IMR-90 (cell line): ENCODE measurements at places on chromosomes 7 and 10. TPM values are rescaled to one million over a fixed set of nuclear protein-coding genes. Genes with fewer than 3 reads are reported as not detected.

DNA sequence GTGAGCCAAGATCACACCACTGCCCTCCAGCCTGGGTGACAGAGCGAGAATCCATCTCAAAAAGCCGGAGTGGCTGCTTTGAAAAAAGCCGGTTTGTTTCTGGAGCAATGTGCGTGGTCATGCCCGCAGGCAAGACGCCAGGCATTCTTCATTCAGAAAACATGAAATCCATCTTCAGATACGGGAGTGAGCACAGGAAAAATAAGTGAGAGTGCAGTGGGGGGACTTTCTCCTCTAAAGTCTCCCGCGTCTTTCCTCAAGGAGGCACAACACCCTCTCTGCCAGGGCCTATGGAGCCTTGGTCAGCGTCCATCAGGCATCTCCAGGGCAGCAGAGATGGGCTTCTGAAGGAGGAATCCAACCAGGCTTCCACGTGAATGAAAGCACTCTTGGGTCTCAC is 62.3 kb upstream of the DGKI start:
- peak; percentile 31 for DNase-seq

DNA sequence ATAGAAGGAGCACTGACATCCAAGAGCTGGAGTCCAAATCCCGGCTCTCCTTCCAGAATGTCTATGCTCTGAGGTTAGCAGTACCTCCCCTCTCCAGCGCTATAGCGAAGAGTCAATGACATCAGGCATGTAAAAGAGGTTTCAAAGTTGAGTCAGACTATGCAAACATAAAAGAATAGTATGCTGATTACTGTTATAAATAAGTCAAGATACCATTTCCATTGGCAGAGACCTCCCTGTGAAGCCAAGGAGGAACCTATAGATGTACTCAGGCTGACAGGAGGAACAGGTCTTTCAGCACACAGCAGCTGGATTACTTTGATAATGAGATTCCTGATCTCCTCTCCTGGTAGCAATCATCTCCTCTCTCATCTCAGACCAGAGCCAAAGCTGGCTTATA is 103.9 kb upstream of the EFCAB10 start:
- peak; percentile 59 for DNase-seq

GRCh38 chr7:7188091-7188490 is 5.7 kb downstream of the C1GALT1 start:
- DNase-seq: no peak

DNA sequence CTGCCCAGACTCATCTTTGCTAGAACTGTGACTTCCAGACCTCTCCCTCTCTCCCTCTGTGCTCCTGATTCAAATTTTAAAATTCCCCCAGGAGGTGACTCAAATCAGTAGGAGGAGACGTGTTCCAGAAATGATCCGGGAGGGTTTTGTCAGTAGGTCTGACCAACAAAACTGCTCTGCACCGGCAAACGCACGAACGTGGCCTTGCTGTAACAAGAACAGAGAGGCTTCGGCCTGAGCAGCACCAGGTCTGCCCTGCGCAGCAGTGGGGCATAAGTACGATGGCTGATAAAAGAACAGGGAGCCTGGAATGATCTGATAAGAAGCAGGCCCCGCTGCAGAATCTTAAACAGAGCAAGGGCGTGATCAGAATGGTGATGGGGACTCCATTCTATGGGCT is 152.7 kb upstream of the AUTS2 start:
- no peak for DNase-seq

DNA sequence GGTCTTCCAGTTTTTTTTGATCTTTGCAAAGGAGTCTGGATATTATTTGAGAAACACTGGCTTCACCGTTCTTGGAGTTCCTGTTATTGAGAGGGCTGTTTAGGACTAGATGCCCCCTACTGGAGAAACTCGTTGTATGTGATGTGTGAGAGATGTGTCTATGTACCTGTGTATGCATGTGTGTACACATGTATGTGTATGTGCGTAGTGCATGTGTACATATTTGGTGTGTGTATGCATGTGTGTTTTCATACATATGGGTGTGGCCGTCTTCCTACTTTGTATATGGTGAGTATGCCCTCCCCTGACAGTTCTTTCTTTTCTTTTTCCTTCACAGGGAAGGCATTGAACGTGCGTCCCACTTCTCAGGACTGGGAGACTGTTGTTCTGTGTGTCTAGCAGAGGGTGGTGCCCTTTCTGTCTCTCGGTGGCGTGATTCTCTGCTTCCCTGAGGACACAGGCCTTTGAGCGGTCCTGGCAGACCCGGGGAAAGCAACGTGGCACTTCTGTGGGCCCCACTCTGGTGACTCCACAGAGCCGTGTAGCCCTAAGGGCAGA is 3.0 kb upstream of the CALHM3 start:
- DNase-seq: peak; percentile 69

DNA sequence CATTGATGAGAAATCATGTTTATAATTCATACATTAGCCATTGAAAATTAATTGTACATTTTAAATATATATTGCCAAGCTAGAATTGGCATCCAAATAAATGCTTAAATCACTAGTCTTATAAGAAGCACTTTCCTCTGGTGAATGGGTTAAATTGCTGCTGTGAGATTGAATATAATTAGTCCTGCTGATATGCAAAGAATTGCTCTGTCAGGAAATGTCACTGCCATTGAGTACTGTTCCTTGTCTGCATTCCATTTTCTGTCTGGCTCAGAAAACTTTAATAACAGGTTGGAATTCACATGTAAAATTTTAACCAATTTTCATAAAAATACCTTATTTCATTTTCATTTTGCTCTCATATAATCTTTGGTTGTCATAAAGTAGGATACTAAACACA is 589.1 kb downstream of the MAGI2 start:
- DNase-seq: no peak

Gene TRPV6
- polyA plus RNA-seq: 0.03 TPM in 1 of 2 replicates, not detected in the other

Gene SP8
- polyA plus RNA-seq: not detected in 2 replicates
